T-helper 2 cell treated with Interferon-gamma antibody and Interleukin-4, amounts not matched to agents 5 μg/mL and 100 μg/mL, for 36 hours (primary cell): ENCODE measurements at places on chromosomes 3 and 15.

GRCh38 chr3:100480081-100480480 lies 12.3 kb upstream of the TMEM45A start:
- no peak for DNase-seq

- DNase-seq, result peak; percentile 13
Measured at GRCh38 chr15:71291723-71292122, 176.5 kb downstream of the THSD4 start.

GRCh38 chr3:167783781-167784180 lies 48.3 kb downstream of the SERPINI1 start:
- DNase-seq, result no peak

- DNase-seq, result no peak
Measured at GRCh38 chr3:67524046-67524445, 130.4 kb downstream of the SUCLG2 start.

DNA sequence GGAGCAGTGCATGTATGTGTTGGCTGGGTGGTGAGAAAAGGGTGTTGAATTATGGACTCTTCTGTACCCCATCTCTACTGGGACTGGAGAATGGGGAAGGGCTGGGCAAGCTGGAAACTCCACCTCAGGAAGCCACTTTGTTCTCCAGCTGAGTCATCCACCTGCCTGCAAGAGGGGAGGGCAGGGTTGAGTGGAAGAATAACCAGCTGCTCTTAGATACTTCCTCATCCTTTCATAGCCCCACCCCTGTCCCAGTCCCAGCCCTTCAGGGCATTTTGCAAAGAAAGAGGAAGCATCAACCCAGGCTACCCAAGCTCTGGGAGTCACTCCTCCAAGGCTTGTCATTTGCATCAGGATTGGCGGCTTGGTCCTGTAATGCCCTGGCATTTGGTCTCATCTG lies 33.1 kb downstream of the RAB11A start:
- no peak for DNase-seq

GRCh38 chr3:90184861-90185260 lies 1077.4 kb downstream of the EPHA3 start:
- DNase-seq, result no peak

DNA sequence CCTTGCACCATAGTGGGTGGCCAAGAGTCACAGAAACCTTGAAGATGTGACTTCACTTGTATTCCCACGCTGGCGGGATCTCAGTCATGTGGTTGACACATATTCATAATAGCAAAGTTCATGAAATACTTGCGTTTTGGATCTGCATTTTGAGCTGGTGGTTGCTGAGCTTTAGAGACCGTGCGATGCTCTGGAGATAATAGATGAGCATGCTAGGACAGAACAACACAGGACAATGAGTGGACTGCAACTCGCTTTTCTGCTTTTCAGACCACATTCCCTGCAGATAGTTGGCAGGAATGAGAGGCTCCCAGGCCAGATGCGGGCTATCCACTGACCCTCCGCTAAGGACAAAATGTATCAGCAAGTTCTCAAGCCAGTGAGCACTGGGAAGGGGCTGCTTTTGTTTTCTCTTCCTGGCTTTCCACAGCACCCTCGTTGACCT lies 13.8 kb upstream of the STARD5 start:
- DNase-seq, result no peak

GRCh38 chr3:188165596-188165995 lies 11.6 kb downstream of the LPP start:
- DNase-seq, result no peak

GRCh38 chr3:144018776-144019175 lies 47.2 kb downstream of the DIPK2A start:
- no peak for DNase-seq

DNA sequence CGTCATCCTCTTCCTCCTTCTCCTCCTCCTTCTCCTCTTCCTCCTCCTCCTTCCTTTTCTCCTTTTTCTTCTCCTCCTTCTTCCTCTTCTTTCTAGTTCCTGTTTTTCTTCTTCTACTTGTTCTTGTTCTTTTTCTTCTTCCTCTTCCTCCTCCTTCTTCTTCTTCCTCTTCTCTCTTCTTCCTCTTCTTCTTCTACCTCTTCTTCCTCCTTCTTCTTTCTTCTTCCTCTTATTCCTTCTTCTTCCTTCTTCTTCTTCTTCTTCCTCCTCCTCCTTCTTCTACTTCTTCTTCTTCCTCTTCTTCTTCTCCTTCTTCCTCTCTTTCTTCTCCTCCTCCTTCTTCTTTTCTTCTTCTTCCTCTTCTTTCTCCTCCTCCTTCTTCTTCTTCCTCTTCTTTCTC lies 310.2 kb upstream of the LMCD1 start:
- no peak for DNase-seq

GRCh38 chr3:46694520-46694919 lies 1.0 kb upstream of the ALS2CL start:
- no peak for DNase-seq

DNA sequence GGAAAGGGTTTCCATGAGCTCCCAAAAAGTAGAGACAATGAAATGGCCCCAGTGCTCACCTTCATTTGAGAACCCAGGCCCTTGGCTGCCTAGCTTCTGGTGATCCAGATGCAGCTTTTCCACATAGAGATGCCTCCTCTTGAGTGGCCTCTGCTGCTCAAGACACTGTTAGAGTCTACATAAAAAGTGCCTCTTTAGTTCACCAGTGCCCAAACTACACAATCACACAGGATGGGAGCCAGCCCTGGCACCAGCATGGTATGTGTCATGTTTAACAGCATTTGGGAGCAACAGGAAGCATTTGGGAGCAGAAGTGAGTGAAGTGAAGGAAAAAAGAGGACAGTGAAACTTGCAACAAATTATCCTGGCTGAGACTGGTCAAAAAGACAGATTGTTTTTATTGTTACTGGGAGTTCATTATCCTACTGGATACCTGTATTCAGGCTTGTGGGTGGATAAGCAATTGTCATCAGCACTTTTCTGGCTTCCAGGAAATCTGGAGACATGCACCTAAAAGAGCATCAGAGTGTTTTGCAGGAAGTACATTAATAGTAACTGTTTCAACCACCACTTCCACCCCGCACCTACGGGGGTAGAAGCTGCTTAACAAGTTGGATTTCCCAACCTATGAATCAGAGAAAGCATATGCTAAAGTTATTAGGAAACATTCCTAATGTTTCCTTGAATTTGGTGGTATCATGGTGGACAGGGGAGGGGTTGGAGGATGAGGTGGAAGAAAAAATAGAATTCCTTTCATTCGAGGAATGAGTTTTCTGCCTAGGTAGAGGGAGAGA lies 416.2 kb downstream of the IGSF11 start:
- no peak for DNase-seq

DNA sequence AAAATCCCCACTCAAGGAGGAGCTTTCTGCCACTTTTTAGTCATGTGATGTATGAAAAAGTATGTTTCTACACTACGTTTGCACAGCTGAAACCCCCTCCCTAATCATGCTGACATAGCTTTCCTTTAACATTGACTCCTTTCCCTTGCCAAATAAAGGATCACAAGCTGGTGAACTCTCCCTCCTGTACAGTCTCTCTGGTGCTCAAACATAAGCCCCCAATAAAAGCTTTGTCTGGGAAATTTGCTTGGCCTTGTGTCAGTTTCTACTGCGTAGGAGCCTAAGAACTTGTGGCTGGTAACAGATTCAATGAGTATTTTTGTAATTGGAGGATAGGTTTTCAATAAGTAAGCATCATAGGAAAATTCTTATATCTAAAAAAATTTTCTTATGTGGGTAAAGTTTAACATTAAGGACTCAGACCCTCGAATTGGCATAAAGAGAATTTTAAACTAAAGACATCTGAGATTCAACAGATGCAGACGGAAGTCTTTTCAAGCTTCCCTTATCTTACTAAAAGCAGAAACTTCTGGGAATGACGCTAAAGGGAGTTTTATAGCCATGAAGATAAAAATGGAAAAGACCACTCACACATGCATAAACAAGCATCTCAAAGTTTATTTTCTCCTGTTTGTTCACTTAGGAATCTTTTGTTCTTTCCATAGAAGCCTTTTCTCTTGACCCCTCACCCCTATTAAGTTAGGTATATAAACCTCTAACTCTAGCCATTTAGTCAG lies 44.1 kb upstream of the P2RY1 start:
- DNase-seq, result no peak

DNA sequence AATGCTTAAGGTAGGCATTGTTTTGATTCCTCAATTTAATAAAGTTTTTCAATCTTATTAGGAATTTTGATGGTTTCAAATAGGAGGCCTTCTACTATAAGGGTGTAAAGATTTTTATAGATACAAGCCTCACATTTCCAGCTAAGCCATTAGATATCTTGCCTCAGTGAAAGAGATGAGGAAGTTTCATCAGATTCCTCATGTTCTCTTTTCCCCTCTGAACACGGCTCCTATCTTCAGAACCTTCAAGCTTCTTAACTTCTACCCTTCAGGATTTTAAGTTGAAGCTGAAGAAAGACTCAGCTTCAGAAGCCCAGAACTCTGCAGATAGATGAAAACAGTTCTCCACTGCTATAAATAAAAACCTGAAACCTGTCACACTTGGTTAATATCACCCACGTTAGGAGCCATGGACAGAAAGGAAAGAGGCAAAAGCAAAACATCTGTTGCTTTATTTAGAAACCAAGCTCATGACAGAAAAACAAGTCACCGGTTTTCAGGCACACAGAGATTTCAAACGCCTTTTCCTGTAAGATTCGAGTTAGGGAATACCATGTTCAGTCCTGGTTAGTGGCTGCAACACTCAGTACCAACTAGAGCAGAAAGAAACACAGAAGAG lies 82.2 kb upstream of the GOLGA8B start:
- no peak for DNase-seq

DNA sequence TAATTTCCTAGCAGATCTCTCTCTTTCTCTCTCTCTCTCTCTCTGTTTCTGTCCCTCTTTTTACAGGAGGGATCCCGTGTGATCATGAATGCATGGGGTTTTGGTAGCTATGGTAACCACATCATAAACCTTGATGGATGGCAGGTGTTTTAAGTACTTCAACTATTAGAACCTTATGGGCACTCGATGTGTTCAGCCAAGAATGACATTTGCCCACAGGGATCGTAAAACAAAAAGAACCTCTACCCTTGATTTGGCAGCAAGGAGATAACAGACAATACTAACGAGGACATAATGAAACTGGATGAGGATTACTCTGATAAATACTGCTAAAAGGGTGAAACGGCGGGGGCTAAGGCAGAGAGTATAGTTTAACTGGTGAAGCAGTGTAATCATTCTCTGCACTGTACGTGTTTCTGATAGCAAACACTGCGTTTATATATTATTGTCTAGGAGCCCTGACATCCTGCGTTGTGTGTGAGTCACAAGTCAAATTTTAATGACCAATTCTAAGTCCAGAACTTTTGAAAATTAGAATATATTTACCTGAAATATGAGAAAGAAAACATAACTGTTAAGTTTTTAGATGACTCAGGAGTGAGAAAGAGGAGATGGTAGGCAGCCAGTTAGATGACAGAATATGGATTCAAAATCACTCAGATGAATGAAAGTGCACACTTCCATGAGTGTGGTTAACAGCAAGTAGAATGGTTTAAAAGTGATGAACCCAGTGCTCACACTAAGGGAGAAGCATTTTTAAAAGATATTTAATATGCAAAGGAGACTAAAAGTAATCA lies 80.3 kb downstream of the OTOL1 start:
- no peak for DNase-seq

- no peak for DNase-seq
Measured at GRCh38 chr3:113117511-113118234, 93.7 kb upstream of the BOC start.

DNA sequence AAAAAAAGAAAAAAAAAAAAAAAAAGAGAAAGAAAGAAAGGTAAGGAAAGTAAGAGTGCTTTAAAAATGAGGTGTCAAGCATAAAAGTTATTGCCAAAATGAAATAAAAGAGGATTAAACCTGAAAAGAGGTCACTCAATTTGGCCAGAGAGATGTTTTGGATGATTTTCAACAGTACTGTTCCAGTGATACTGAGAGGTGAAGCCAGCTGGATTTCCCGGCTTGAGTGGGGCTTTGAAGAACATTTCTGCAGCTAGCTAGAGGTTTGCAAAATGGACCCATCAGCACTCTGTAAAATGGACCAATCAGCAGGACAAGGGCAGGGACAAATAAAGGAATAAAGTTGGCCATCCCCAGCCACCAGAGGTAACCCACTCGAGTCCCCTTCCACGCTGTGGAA lies 128.5 kb downstream of the LSAMP start:
- DNase-seq, result no peak

DNA sequence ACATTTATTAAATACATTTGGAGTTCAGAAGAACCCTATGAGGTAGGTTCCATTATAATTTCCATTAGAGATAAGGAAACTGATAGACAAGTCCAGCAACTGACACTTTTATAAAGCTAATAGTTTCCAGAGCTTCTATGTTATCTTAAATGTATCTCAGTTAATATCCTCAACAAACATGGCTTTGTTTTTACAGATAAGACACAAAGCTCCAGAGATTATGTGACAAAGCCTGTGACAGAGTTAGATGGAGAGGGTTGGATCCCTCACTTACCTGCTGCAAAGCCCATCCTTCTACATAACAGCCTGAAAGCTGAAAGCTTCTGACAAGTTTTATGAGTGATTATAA lies 473 bp upstream of the COMMD2 start:
- no peak for DNase-seq

- DNase-seq, result no peak
Measured at GRCh38 chr3:32551087-32551486, 19.6 kb downstream of the DYNC1LI1 start.

DNA sequence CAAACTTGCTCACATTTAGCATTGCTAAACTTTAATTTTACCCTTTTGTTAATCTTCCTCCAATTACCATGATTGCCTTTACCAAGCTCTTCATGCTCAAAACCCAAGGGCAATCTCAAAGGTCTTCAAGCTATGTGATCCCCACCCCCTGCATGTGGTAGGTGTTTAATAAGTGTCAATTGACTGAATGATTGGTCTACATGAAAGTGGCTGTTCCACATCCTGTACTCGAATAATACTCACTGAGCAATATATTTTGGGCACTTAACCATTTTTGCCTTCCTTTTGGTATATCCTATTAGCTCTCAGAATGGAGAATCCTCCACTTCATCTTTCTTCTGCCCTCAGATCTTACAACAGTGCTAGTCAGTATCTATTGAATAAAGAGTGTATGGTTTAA lies 17.1 kb downstream of the RBMS3 start:
- no peak for DNase-seq

GRCh38 chr3:28050885-28051284 lies 190.5 kb upstream of the CMC1 start:
- DNase-seq, result peak; percentile 63

DNA sequence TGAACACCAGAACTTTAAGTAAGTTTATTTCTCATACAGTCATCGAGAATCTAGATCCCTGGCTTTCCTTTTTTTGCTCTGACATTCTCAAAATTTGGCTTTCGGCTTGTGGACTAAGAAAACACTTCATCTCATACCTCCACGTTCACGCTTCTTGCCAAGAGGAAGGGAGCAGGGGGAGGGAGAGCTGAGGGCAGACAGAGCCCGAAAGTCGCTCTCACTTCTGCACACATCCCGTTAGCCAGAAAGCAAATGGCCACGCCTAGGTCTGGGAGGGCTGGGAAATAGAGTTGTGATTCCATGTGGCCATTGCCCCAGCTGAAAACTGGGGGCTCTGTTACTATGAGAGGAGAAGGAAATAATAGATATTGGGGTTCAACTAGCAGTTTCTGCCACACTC lies 57.3 kb downstream of the MAP6D1 start:
- DNase-seq, result no peak
